ENCODE measurements at places on chromosomes 1 and 21.

DNA sequence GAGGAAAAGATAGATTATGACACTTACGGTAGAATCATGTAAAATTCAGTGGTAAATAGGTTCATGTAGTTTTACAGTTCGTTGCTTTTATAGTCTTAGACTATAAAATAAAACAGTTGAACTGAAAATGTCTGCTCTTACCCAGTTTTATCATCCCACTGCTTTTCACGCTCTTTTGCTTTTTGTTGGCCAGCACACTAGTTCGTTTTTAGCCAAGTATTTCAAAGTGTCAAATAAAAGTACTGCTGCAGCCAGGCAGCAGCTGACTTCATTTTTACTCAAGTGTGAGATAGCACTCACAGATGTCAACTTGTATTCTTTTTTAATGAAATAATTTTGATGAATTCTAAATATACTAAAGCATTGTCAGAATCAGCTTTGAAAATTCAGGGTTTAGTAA lies 18.5 kb upstream of the BTG3 start:
- no peaks in the 10 kb centered on the region for H3K36me3 ChIP-seq
- DNase-seq = no peak
- no peaks in the 10 kb centered on the region for H3K4me1 ChIP-seq
- no peak overlapping the region for H3K27ac ChIP-seq
- H3K4me3 ChIP-seq = no peak overlapping the region

- H3K27ac ChIP-seq = no peak overlapping the region
- H3K36me3 ChIP-seq = no peaks in the 10 kb centered on the region
- no peak overlapping the region for H3K4me3 ChIP-seq
- peaks cover 3% of the 10 kb centered on the region for H3K27me3 ChIP-seq
- no peak for DNase-seq
Observed at GRCh38 chr1:224348137-224348536, 8.5 kb upstream of the CNIH4 start.

- no peak overlapping the region for H3K4me3 ChIP-seq
- H3K4me1 ChIP-seq = no peaks in the 10 kb centered on the region
- no peak for DNase-seq
- no peak overlapping the region for H3K27ac ChIP-seq
- H3K36me3 ChIP-seq = no peaks in the 10 kb centered on the region
Observed at GRCh38 chr1:62240651-62241370, 46.2 kb downstream of the L1TD1 start.

DNA sequence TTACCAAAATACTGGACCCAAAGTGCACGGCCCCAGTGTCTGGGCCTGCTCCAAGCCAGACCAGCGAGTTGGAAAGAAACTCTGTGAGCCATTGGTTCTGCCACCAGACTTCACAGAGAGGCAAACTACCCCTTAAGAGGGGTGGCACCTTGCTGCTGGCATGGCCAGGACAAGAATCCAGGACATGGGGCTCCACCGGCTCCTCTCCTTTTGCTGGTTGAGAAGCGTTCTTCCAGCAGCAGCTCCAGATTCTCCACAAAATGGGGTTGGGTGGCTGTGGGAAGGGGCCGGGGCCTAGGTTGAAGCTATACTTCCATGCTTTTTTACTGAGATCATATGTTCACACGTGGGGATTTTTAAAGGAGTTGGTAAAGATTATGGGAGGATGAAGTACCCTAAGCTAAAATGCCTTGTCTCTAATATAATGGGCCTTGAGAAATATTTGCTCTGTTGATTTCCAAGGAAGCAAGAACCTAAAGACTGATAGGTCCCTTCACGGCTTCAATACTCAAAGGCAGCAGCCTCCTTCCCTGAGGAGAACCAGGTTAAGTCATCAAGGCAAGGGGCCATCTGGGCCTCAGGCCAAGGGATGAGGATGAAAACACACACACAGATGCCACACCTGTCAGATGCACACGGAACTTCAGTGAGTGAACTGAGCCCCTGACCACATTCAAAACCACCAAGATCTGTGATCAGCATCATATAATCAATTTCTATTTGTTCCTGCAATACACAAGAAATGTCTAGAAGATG lies 3.1 kb downstream of the C1orf198 start:
- no peak overlapping the region for H3K27ac ChIP-seq
- H3K4me3 ChIP-seq = no peak overlapping the region
- no peak for DNase-seq
- peaks cover 10% of the 10 kb centered on the region for H3K27me3 ChIP-seq

DNA sequence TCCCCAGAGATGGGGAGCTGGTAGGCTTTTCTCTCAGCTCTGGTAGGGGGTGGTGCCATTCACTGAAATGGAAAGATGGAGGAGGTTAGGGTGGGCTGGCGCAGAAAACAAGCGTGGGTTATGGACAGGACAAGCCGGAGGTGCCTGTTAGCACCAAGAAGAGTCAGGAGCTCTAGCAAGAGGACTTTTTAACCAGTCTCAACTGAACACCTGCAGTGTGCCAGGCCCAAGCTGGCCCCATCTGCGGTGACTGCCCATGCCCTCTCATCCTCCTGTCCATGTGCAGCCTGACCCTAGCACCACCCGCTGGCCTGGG lies 254.4 kb downstream of the RHOU start:
- no peak overlapping the region for H3K27ac ChIP-seq
- no peaks in the 10 kb centered on the region for H3K36me3 ChIP-seq
- peaks cover 25% of the 10 kb centered on the region for H3K4me1 ChIP-seq

DNA sequence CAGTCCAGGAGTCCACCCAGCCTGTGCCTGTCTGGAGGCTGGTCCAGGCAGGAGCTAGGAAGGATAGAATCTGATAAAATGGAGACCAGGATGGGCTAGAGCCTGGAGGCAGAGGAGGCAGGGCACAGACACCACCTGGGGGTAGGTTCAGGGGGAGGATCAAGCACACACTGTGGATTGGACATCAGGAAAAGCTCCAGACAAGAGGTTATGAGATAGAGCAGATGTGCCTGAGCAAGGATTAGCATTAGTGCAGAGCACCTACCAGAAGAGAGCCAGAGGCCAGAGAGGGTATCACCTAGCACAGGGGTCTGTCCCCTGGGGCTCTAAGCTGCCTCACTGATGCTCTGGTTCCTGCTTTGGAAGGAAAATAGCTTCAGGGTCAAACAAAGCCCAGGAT lies 216.7 kb upstream of the ZC3H12A start:
- H3K4me1 ChIP-seq = no peaks in the 10 kb centered on the region
- H3K36me3 ChIP-seq = no peaks in the 10 kb centered on the region
- no peak overlapping the region for H3K4me3 ChIP-seq
